GM06990 (cell line): ENCODE measurements at places on chromosomes 1 and 21.

DNA sequence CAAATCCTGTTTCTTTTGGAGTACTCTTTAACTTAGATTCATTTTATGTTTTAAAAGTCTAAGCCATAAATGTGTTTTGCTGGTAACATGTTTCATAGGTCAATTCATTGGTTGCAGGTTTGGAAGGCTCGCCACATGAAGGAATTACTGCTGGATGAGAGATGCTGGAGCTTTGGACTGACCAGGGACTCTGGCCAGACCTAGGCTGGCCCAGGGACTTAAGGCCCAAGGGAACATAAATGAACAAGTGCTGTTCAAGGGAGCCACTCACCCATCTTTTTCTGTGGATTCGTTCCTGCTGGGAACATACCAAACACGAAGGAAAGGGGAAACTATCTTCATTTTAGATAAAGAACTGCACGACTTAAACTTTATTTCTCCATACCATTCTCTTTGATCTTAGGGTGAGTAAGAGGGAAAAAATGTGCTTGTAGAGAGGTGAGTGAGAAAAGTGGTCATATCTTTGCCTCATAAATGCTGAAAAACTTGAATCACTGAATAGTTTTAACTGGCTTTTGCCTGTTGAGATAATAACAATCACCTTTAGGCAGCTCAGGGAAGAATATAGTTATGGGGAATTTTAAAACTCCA is 15.3 kb upstream of the SHCBP1L start:
- DNase-seq: no peak

- no peak for DNase-seq
These were observed 280.4 kb downstream of the HLX start for GRCh38 chr1:221159608-221160007.

GRCh38 chr1:121483961-121484424 is 299.2 kb downstream of the SRGAP2C start:
- no peak for DNase-seq

GRCh38 chr21:34031835-34032370 is 41.5 kb upstream of the MRPS6 start:
- DNase-seq: no peak

GRCh38 chr1:115593365-115594259 is 48.2 kb upstream of the VANGL1 start:
- no peak for DNase-seq

GRCh38 chr1:171252482-171252881 is 4.2 kb downstream of the FMO1 start:
- peak; percentile 52 for DNase-seq

DNA sequence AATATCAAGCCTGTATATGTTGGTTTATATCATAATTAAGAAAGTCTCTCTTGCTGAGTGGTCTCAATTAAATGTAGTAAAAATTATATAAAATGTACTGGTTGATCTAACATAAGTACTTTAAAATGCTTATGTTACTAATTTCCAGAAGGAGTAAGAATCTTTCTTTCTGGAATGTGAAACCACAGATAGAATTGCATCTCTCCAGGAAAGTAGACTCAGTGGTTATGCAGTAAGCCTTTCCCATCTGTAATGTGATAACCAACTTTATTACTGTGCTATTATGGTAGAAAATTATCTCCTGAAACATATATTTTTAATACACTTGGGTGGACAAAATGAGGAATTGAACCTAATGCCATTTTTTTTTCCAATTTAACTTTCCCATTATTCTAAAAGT is 8.9 kb upstream of the RALGPS2 start:
- no peak for DNase-seq

GRCh38 chr1:86703696-86704457 is 499 bp upstream of the SH3GLB1 start:
- DNase-seq: no peak

DNA sequence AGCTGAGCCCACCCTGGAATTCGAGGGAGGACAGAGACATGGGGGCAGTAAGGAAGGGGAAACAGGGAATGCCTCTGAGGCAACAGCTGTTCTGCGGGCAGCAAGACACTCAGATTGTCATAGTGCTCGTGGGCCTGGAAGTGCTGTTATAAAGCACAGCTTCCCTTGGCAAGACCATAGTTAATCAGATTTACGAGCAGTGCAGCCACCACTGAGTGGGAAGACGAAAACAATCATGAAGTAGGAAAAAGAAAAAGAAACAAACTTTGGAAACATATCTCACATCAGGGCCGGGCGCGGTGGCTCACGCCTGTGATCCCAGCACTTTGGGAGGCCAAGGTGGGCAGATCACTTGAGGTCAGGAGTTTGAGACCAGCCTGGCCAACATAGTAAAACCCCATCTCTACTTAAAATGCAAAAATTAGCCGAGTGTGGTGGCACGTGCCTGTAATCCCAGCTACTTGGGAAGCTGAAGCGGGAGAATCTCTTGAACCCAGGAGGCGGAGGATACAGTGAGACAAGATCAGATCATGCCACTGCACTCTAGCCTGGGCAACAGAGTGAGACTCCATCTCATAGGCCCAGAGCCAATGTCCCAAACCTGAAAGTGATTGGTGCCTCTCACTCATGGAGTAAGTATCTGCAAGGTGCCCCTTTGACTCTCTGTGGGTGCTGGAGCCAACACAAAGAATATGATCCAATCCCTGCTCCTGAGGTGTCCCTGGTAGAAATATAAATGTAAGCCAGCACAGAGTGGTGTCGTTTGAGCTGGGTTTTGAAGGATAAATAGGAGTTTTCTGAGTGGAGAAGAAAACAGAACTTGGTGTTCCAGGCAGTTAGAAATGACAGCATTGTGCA is 55.6 kb upstream of the GPR153 start:
- DNase-seq: no peak

- no peak for DNase-seq
These were observed 38.3 kb downstream of the LRRN2 start for GRCh38 chr1:204647114-204647804.

DNA sequence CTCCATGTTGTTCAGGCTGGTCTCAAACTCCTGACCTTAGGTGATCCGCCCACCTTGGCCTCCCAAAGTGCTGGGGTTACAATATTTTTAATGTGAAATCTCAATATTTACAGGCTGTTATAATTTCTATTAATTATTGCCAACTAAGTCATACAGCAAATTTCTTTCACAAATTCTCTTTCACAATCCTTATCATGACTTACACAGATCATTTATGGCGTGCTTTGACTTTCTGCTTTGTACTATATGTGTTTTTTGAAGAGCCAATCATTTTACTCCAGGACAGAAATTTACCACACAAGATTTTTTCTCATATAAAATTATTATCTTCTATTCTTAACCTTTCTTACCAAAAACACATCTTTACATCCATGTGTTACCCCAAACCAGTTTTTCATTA is 1729.9 kb downstream of the NCAM2 start:
- DNase-seq: no peak

DNA sequence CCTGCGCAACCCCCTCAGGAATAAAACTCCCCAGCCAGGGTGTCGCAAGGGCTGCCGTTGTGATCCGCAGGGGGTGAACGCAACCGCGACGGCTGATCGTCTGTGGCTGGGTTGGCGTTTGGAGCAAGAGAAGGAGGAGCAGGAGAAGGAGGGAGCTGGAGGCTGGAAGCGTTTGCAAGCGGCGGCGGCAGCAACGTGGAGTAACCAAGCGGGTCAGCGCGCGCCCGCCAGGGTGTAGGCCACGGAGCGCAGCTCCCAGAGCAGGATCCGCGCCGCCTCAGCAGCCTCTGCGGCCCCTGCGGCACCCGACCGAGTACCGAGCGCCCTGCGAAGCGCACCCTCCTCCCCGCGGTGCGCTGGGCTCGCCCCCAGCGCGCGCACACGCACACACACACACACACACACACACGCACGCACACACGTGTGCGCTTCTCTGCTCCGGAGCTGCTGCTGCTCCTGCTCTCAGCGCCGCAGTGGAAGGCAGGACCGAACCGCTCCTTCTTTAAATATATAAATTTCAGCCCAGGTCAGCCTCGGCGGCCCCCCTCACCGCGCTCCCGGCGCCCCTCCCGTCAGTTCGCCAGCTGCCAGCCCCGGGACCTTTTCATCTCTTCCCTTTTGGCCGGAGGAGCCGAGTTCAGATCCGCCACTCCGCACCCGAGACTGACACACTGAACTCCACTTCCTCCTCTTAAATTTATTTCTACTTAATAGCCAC is 696 bp downstream of the TGFB2 start:
- DNase-seq: peak; percentile 71

- DNase-seq: no peak
These were observed 2.7 kb downstream of the SNAPIN start for GRCh38 chr1:153661111-153661708.

DNA sequence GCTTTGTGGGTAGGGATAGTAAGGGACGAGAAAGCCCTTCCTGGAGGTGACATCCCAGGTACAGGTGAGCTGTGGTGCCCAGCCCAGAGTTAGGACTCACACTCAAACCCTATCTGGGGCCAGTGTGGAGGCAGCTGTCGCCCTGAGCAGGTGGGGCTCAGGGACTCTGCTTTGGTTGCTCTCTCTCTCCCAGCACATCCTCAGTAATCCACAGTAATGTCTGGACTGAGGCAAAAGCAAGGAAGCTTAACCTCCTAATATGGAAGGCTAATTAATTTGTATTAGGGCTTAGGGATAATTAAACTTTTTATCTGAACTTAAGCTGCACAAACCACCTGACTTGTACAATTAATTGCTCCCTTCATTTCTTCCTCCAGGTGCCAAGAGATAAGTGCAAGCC is 38.2 kb downstream of the DDX20 start:
- DNase-seq: no peak

DNA sequence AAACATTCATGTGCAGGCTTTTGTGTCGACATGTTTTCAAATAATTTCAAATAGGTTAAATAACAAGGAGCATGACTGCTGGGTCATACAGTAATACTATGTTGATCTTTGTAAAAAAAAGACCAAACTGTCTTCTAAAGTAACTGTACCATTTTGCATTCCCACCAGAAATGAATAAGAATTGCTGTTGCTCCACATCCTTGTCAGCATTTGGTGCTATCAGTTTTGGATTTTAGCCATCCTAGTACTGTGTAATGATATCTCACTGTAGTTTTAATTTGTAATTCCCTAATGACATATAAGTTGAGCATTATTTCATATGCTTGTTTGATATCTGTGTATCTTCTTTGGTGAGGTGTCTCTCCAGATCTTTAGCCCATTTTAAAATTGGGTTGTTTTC is 11.6 kb downstream of the UROD start:
- no peak for DNase-seq

DNA sequence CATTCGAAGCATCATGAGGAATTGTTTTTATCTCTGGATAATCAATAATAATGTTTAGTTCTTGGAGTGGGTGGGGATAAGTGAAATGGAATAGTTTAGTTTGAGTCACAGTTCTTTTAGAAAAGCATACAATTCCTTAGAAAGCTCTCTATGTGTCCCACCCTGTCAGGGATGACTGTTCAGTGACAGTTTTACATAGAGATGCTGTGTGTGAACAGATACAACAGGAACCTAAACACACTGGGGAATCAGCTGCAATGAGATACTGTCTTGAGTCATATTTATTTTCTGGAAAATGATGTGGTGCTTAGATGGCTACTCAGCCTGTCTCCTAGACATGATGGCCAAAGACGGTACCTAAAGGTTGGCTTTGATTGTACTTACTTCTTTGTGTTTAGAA is 25.7 kb upstream of the CCDC190 start:
- no peak for DNase-seq

DNA sequence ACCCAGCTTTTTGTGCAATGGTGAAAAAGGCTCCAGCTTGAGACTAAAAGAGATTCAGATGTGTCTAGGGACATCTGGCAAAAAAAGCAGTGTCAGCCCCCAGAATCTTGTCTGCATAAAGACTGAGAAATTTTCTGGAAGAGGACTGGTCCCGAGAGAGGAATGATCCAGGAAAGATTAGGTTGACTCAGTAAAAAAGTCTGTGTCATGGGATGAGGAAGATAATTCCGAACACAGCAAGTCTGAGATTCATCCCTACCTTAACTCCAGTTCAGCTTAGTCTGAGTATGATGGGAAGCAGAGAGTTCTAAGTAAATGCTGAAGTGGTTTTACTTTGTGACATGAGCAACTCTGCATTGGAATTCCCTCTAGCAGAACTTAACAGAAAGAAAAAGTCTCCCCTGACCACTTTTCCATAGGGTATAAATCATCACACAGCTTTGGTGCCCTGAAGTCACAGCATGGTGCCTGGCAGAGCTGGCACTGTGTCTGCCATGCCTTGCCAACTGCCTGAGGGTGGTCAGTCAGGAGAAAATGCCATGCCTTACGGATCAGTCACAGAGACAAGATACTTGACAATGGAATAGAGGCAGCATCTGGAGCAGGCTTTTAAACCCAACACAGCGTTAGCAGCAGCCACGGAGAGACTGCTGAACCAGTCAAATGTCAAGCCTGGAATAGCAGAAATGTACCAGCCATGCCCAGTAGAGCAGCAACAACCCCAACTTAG is 153.4 kb downstream of the ZC3H11B start:
- no peak for DNase-seq

GRCh38 chr1:183586926-183587325 is 3.3 kb downstream of the NCF2 start:
- DNase-seq: no peak

DNA sequence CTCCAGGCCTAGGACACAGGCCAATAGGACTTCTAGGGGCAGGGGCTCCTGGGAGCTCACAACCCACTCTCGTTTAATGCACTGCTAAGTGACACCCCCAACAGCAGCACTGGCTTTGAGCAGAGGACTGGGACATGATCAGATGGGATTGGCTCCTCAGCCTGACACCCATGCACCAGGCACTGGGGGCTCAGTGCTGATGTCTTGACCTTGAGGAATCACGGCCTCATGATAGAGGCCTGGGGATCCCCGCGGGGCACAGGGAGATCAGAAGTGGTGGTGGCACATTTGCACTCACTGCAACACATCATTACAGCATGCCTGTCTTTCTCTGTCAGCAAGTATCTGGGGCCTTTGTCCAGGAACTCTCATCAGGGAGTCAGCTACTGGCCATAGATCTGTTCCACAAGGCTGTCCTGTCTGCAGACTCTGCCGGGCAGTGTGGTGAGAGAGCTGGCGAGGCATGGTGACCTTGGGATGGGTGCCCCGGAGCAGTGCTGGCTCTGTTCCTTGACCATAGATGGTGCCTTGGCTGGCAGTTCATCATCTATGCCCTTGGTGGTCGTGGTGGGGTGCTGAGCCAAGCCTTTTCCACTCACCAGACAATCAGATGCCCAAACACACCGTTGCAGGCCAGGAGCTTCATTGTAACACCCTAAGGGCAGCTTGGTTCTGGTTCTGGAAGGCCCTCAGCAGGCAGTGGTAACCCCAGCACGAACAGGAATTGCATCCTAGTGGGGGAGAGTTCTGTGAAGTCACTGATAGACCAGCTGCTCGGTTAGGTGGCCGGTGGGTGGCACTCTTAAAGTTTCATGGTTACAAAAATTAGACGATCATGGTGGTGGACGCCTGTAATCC is 22.2 kb upstream of the PARP1 start:
- no peak for DNase-seq

GRCh38 chr1:56464294-56464693 is 115.1 kb downstream of the PLPP3 start:
- no peak for DNase-seq

GRCh38 chr1:211066781-211067384 is 67.1 kb downstream of the KCNH1 start:
- no peak for DNase-seq
